ENCODE measurements at places on chromosomes 7 and 10. TPM values are rescaled to one million over a fixed set of nuclear protein-coding genes. Genes with fewer than 3 reads are reported as not detected.

Gene ZRANB1
- total RNA-seq: 13.9 TPM

Gene MYO3A
- 3.7 TPM for total RNA-seq

Gene ZNF25
- total RNA-seq: 1.3 TPM

Gene SFTPA1
- 4.4 TPM for total RNA-seq

Gene MET
- total RNA-seq: 9.4 TPM

Gene CDC14C
- total RNA-seq: not detected

- DNase-seq: no peak
Observed at GRCh38 chr10:11902646-11903045, 79.5 kb downstream of the PROSER2 start.

DNA sequence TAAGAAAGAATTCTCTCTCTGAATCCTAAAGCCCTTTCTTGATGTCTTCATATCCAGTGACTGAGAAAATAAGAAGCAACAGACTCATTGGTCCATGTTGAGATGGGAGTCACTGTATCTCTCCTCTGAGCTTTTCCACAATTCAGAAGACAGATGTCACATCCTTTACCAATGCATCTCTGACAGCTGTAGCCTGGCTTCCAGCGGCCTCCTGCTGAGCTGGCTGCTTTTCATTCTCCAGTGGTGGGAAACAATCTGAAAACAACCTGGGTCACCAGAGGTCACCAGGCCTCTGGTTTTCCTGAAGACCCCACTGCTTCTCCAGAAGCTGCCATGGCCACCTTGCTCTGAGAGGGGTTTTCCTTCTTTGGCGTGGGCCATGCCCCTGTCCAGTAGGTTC, 18.3 kb upstream of the RPA3 start:
- peak; percentile 56 for DNase-seq

DNA sequence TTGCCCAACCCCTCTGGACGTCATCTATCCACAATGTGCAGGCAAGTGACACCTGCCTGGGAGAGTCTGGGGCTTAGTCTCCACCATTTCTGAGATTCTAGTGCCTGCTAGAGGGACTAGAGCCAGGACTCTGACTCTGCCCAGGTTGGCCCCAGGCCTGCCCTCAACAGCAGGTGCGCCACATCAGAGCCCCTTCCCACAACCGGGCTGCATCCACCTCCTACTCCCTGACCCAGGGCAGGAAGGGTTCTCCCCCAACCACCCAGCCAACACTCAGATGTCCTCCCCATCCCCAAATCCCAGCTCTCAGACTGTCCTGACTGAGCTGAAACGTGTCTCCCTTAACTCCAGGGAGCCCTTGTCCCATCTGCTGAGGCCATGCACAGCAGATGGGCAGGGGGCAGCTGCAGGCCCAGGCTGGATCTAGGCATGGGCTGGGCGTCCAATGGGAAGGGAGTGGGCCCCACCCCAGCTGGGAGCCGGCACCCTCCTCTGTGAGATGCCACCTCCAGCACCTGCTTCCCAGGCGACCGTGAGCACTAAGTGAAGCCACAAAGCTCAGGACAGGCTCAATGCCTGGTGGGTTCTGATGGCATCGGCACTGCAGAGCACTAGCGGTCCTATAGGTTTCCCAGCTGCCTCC, 49.2 kb downstream of the RASGEF1A start:
- DNase-seq: no peak

DNA sequence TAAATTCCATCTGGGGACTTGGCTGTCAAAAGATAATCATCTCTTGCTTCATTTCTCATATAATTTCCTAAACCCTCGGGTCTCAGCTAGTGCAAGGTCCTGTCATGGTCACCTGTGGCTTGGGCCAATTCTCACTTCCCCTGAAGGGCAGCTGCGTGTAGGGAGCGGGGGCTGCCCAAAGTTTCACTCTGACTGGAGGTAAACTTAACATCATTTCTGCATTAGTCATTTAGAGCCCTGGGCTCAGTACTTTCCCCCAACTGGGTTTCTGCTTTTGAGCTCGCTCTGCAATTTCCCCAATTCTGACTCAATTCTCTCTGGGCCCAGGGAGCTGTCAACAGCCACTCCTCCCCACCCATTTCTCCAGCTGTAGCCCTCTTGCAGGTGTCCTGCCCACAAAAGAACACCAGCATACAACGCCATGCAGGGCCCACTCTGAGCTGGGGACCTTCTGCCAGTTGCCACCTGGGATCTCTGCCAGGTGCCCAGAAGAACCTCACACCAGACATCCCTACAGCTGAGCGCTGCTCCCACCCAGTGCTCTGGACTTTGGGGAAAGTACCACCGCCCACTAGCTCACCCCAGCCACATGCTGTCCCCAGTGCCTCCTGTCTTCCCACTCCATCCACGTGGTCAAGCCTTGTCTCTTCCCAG, 37.9 kb downstream of the VOPP1 start:
- DNase-seq: no peak

GRCh38 chr10:124552691-124553276, 91.2 kb downstream of the LHPP start:
- no peak for DNase-seq

DNA sequence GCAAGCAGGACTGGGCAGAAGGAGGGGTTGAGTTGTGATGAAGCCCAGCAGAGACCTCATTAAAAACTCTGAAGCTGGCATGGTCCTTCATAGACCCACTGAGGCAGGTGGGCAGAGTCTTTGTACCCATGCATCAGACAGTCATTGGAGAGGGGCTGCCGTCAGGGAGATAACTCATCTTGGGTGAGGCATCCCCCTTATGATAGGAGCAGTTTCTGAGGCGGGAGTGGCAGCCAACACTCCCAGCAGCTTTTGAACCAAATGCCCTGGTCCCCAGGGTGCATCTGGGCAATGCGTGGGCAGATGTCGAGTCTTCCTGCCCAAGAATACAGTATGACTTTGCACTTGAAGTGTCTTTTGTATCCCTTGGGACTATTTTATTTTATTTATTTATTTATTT, 68.1 kb downstream of the HTR5A start:
- no peak for DNase-seq

DNA sequence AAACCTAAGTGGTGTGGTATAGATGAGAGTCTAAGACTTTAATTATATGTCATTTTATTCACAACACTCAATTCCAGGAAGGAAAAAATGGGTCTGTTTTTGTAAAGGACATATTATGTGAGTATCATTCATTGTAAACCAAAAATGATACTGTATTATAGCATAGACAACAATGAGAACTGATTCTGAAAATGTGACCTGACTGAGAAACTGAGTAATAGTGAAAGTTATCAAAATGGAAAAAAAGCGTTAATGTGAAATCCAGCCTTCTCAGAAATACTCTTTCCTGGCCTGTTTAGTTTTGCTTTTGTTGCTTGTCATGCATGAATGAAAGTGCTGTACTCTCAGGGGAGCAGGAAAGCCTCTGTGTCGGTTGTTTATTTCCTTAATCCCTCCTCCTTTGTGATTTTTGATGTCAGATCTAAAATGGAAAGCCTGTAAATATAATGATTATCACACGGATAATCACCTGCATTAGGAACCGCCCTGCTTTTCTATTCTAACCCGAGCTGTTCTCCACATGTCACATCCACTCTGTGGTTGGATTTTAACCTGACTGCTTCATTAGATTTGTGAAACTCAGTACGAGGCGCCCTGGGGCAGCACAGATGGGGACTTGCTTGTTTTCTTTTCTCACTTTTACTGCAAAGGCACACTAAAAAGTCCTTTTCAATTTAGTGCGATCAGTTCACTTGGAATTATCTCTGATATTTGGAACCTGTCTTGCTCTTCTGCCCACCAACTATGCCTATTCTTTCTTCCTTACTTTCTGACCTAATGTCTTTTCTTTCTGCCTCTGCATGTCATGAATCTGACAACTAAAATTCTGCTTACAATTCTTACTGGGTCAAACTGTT, 240.9 kb upstream of the KAT6B start:
- no peak for DNase-seq

DNA sequence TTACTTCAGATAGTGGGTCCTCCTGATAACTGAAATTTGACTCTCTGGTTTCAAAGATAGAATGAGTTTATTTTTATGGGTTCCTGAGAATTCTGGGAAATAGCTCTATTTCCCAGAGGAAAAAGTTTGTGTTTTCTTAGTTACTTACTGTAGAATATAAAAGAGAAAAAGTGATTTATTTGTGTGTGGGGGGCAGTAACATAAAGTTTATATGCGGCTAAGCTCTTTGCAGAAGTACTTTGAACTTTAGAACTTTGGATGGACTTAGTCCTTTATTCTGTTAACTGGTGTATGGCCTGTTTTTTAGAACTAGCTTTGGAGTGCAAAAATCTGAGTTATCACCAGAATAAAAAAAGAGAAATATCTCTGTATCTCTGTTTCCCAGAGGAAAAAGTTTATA, 157.1 kb downstream of the BBS9 start:
- no peak for DNase-seq
